Calu3 (cell line): ENCODE measurements at places on chromosomes 5 and 9. TPM values are rescaled to one million over a fixed set of nuclear protein-coding genes. Genes with fewer than 3 reads are reported as not detected.

Gene SUSD3
- 0.69 and 1.3 TPM in 2 replicates for total RNA-seq

Gene MARCHF3
- 13.1 and 16.1 TPM in 2 replicates for total RNA-seq

Gene CFAP90
- not detected in 2 replicates for total RNA-seq

Gene PIP5KL1
- 0.17 and 1.1 TPM in 2 replicates for total RNA-seq

Gene FOXE1
- 9.1 and 12.0 TPM in 2 replicates for total RNA-seq

Gene TNFSF8
- total RNA-seq: not detected in 2 replicates

Gene PPP1R26
- 32.1 and 35.1 TPM in 2 replicates for total RNA-seq

Gene PCDHGA12
- 2.1 and 2.9 TPM in 2 replicates for total RNA-seq

Gene NR2F1
- 25.1 and 29.1 TPM in 2 replicates for total RNA-seq

Gene GNPDA1
- total RNA-seq: 53.2 and 54.0 TPM in 2 replicates

Gene CYSRT1
- total RNA-seq: 3.0 and 3.6 TPM in 2 replicates

GRCh38 chr5:100789694-100790093 is 113.4 kb downstream of the ST8SIA4 start:
- no peak for DNase-seq

GRCh38 chr9:89675058-89675742 is 70.4 kb downstream of the GADD45G start:
- DNase-seq: no peak

- DNase-seq: no peak
These were observed 13.5 kb downstream of the NREP start for GRCh38 chr5:111743512-111743911.

GRCh38 chr5:103283120-103283519 is 24.6 kb downstream of the MACIR start:
- no peak for DNase-seq

DNA sequence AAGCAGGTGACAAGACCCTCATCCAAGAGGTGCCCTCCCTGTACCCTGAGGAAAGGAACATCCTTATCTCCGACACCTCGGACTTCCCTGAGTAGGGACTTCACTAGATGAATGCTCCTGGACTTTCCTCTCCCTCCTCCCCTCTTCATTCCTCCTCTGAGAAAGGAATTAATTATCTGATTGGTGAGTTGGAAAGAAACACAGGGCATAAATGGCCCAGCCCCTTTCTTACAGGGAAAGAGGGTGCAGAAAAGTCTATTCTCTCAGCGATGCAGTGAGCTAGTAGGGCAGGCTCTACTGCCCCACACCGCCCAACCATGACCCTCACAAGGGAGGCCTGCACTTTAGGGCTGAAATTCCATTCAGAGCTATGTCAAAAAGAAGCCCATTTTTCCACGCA is 87.5 kb downstream of the TTC39B start:
- no peak for DNase-seq

- peak; percentile 36 for DNase-seq
These were observed 3.1 kb downstream of the CCDC183 start for GRCh38 chr9:136799079-136799853.

DNA sequence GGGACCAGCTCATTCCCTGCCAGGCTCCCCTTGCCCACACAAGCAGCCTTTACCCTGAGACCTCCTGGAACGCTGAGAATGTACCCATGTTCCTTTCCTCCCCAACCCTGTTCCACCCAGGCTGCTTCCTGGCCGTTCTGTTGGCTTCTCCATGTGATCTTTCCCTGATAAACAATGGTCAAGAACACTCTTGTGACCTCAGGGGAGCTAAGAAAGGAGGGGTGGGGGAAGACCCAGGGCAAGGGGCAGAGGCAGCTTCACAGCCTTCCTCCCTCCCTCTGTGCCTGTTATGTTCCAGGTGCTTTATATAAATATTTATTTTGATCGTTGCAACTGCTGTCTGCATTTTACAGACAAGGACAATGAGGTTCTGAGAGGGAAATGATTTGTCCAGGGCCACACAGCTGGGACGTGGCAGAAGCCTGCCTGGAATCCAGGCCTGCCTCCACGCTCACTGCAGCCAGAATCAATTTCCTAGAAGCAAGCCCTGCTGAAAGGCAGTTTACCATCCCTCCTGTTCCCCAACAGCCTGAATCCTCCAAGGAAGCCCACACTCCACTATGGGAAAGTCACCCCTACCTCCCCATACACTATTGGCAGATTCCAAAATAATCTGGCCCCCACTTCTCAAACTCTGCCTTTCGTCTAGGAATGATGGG is 3.9 kb downstream of the SHROOM1 start:
- no peak for DNase-seq

DNA sequence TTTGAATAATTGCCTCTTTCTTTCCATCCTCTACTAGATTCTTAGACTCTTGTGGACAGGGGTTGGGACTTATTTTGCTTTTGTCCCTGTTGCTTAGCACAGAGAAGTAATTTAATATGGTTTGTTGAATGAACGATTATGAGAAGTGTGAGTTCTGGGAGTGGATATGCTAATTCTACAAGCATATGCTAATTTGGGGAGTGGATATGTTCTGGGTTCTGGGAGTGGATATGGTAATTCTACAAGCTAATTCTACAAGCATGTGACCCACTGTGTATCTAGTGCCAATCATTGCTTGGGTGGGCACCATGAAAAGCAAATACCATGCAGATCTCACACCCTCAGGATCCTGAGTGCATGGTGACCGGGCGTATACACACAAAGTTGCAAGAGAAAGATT is 181.8 kb upstream of the IL12B start:
- no peak for DNase-seq

DNA sequence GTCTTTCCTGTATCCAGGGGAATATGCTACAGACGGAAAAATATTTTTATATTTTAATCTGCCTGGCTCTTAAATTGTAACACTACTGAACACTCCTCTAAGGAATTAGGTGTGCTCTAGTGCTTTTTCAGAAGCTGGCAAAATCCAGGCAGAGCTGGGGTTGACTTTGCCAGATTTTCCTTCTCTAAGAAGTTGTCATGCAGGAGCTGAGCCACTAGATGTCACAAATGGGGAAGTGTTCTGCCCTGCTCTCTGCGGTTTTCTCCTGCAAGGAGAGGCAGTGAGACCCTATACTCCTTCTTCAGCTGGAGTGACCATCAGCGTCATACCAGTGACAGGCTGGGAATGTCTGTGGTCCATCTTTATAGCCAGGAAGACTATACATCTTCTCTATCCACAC is 112.5 kb downstream of the HAPLN1 start:
- DNase-seq: peak; percentile 56

- no peak for DNase-seq
These were observed 16.7 kb upstream of the SLC25A51 start for GRCh38 chr9:37920471-37921167.

GRCh38 chr9:34957492-34958410 is at the start of gene PHF24:
PHF24 (plus strand) TSS chr9:34958285; CDS start chr9:34971299, 13,014 bp downstream.
- peak; percentile 3 for DNase-seq

- no peak for DNase-seq
These were observed 291.4 kb upstream of the ISL1 start for GRCh38 chr5:51091816-51092215.

DNA sequence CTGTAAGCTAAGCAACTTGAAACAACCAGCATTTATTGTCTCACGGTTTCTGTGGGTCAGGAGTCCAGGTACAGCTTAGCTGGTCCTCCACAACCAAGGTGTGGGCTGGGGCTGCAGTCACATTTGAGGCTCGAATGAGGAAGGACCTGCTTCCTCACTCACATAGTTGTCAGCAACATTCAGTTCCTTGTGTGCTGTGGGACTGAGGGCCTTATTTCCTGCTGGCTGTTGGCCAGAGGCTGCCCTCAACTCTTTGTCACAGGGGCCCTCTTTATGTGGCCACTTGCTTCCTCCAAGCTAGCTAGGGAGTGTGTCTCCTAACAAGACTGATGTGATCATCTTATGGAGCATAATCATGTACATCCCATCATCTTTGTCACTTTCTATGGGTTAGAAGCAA is 29.2 kb upstream of the SEMA4D start:
- peak; percentile 24 for DNase-seq

DNA sequence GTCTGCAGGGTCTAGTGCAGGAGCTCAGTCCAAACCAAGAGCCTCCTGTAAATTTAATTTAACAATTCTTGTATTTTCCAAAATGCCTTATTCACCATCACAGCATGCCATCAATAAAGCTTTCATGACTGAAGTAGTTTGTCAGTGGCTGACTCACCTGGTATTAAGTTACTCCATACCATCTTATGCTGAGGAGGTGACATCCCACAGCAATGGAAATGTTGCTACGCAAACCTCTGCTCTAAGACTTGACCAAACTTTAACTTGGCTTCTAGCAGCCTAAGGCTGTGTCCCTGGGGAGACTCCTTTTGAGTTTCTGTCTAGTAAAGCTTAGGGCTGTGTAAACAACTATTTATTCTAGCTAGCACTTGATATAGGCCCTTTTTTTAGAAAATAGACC is 1231.3 kb upstream of the CDH18 start:
- DNase-seq: no peak

- DNase-seq: no peak
These were observed 43.3 kb downstream of the ZCCHC9 start for GRCh38 chr5:81344736-81345135.

- no peak for DNase-seq
These were observed 255.6 kb upstream of the SLC30A5 start for GRCh38 chr5:68838157-68838718.

DNA sequence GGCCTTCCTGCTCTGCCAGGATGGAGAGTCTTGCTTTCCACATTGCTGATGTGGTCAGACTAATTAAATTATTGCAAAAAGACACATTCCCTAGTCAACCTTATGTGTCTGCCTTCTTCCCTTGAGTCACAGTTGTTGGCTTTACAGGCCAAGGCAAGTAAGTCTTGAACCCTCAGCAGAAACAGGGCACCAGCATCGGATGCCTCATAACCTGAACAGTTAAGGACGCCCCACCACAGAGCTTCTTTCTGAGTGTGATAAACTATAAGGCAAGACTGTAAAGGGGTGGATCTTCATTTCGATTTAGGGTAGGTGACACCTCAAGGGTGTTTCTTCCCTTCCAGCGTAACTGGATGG is 670 bp upstream of the KIF2A start:
- no peak for DNase-seq

DNA sequence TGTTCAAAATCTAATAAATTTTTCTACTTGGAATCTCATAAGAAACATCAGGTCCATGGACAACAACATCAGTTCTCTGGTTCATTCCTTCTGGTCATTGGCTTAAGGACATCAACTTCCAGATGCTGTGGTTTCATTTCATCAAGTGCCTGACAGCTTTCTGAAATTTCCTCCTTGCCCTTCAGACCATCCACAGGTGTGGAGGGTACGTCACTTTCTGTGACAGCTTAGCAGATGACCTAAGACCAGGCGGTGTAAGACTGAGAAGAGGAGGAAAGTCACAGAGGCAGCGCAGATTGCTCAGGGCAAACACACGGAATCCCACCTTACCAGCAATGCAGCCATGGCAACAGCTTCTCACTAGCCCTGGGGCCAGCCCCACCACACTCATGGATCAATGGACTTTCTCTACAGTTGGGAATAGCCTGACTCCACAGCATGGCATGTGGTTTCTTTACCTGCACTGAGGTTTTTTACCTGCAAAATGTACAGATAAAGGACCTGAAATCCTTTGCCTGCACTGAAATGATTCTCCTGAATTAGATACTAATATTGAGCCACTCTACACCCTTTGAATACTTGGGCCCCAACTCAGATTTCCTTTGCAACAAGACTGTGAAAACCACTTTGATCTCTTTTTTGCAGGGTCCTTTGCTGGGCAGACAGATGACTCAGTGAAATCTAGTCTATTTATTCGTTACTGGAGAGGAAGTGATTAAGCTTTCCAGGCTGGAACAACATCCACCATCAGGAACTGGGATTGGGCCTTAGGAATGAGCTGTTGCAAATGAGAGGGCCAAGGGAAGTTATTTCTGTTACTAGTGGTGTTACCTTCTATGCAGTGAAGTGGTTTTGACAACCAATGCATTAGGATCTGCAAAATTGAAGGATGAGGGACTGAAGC is 26.9 kb downstream of the TICAM2 start:
- no peak for DNase-seq

DNA sequence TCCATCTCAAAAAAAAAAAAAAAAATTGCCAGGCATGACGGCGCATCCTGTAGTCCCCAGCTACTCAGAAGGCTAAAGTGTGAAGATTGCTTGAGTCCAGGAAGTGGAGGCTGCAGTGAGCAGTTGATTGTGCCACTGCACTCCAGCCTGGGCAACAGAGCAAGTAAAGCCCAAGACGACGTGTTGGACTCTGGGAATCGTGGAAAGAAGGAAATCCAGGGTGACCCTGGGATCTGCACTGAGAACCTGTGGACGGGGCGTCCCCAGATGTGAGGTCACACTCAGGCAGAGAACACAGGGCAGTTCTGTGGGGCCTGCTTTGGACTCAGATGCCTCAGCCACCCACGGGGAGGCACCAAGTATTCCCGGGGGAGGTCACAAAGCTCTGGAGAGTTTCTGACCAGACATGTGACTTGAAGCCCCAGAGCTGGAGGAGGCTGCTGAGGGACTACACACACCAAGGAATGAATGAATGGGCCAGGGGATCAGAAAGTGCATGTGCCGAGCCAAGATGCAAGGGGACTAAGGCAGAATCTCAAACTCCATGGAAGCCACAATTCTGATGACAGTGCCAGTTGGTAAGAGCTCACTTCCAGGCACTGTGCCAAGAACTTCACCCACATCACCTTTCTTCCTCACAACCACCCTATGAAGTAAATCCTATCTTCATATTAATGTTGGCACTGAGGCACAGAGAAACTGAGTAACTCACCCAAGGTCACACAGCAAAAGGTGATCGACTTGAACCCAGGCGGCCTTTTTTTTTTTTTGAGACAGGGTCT is 12.9 kb downstream of the DYNC2I2 start:
- no peak for DNase-seq

DNA sequence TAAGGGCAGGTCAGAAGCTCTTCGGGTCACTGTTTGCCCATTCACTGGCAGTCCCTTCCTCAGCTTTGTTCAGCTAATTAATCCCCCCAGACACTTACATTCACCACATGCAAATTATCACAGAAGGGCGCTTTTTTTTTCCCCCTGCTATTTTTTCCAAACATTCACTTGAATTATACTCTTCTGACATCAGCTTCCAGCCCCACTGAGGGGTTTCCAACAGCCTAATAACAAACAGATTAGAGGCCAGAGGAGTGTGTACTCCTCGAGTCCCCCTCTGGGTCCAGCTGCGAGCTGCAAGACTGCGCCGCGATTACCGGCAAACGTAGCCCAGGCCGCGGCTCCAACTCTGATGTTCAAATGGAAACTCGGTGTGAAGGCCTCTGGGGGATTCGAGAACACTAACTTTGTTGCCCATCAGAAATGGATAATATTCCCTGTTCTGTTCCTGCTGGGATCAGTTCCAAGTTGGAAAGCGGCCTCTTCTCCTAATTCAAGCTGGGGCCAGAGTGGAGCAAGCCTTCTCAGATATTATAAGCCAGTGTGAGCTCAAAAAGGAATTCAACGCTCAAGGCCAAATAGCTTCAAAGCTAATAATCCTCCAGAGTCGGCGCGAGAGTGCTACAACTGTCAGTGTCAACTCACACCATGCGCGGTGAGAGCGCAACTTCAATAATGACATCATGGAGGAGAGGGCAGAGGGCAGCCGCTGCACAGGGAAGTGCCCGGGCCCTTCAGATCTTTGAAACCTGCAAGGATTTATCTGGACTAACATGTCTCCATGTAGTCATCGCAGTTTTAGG is 560.8 kb downstream of the BNC2 start:
- no peak for DNase-seq
